ENCODE measurements at places on chromosomes 5 and 9.

DNA sequence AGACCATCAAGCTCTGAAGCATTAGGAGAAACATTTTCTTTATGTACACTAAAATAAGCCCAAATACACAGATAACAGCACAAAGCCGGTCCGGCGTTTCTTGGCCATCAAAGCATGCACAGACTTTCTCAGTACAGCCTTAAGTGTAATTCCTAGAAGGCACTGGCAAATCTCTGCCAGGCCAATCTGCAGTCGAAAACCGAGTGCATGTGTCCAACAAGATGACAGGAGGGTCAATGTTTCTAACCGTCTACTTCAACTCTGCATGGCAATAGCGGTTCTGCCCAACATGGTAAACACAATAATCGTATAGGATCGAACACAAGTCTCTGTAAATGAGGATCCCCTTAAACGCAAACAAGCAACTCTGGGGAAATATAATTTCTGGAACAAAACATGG is 1.1 kb downstream of the ARL15 start:
- DNase-seq = no peak

- no peak for DNase-seq
Measured at GRCh38 chr9:68953771-68954170, 60.1 kb downstream of the PRKACG start.

DNA sequence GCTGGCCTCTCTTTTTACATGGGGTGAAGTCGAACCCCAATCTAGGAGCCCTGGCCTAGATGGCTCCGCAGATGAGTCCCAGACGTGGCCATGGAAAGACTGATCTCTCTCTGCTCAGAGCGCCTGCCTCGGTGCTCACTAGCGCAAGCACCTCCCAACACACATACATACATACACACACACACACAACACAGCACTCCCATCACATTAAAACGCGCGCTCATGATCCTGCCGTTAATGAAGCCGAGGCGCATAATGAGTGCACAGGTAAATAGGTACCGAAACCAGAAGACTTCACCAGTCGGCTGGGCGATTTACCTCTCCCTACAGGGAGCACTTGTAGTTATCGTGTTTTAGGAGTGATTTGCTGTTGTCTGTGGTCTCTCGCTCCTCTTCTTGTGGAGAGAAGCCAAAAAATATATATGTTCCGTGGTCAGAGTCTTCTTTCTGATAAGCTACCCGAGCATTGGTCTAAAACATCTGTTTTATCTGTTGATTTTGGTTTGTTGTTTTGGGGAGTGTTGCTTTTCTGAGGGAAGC is 207.7 kb downstream of the MEF2C start:
- no peak for DNase-seq

GRCh38 chr5:53479590-53480415 is 626 bp upstream of the FST start:
- no peak for DNase-seq

GRCh38 chr9:114097613-114098020 is 1.5 kb downstream of the KIF12 start:
- DNase-seq = no peak

DNA sequence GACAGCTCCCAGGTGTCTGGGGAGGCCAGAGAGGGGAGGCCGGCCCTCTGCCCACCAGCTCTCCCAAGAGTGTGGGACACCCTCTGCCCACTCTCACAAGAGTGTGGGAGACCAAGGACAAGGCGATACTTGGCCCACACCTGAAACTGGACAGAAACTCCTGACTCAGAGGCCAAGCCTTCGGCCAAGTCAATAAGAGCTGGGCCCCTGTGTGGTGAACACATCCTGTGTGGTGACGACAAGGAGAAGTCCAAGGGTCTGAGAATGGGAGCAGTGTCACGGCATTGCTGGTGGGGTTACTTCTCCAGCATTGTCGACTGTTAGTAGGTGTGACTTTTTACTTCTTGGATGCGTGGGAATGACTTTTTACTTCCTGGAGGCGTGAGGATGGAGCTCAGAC is 14.6 kb upstream of the F2RL1 start:
- no peak for DNase-seq

DNA sequence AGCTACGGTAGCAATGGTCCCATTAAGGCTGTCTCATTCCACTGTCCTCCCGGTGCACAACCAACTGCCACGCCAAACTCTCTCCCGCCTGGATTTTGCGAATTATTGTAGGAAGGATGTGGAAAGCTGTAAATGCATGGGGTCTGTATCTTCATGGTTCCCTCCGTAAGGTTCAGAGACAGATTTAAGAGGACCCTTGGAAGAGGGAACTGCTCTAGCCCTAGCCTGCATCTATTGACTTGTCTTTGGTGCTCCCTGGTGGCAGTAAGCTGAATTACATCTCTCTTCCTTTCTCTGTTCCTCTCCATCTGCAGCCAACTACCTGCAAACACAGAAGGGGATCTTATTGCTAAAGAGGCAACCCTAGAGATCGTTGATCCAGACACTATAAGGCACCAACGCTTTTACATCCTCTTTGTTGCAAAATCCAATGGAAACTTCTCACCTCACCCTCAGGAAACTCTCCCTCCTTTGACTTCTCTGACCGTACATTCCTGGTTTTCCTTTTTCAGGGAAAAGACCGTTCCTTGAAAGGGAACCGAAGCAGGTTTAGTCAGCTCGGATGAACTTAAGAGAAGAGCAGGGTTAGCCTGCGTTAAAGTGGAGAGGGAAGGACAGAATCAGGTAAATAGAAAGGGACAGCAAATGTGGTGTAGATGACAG is 11.9 kb downstream of the CAPSL start:
- peak; percentile 32 for DNase-seq

- DNase-seq = no peak
Measured at GRCh38 chr5:5124231-5124630, 15.9 kb upstream of the ADAMTS16 start.

GRCh38 chr5:55711507-55712022 is 559 bp downstream of the SLC38A9 start:
- no peak for DNase-seq

GRCh38 chr5:55700745-55701144 is 11.4 kb downstream of the SLC38A9 start:
- DNase-seq = no peak

- no peak for DNase-seq
Measured at GRCh38 chr5:3996707-3997336, 401.2 kb downstream of the IRX1 start.

DNA sequence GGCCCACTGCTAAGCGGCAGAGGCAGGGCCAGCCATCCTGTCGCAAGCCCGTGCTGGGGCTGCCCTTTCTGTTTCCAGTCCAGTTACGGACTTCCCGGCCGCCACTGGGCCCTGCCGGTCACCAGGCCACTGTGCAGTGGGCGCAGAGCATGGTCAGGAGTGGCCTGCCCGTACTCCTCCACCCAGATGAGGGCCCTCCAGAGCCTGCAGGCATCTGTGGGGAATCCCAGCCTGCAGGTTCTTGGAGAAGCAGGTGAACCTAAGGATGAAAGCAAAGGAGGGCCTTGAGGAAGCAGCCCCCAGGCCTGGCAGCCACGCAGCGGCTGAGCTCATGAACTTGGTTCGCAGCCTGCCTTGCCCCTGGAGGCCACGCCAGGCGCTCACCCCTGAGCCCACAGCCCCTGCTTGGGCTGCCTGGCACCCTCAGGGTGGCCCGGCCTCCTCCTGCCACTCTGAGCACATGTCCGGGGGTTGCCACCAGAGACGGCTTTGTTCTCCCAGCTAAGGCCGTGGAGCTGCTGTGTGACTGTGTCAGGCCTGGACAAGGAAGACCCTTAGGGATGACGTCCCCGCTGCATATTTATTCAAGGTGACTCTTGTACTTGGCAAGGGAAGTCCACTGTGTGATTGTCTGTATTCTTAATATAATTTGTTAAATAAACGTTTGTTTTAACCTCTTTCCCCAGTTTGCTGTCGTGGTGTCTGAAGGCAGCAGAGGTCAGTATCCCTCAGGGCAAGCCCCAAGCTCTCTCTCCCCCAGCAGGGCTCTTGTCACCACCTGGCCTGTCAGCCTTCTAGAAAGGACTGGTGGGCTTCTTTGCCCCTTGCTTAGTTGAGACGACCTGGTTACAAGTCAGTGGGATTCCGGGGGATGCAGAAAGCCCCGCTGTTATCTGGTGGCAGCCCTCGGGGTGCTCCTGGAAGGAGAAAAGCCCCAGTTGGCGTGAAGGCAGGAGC is 107.1 kb upstream of the LMX1B start:
- DNase-seq = no peak

DNA sequence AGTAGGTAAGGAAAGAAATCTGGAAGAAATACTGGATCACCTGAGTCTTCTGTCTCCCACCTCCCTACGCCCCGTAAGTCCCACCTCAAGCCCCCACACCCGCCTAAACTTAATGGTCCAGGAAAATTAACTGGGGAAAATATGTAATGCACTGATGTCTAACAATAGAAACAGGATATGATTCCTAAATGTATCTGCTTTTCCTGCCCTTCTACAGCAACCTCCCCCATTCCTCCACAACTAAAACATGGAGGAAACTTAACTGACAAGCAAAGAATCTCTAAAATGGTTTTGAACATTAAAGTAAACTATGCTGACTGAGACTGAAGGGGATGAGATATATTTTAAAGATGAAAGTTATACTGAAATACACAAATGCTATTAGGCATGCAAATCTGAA is 10.4 kb downstream of the RFX3 start:
- no peak for DNase-seq

GRCh38 chr5:146451411-146451810 is 4.3 kb downstream of the TCERG1 start:
- DNase-seq = no peak

DNA sequence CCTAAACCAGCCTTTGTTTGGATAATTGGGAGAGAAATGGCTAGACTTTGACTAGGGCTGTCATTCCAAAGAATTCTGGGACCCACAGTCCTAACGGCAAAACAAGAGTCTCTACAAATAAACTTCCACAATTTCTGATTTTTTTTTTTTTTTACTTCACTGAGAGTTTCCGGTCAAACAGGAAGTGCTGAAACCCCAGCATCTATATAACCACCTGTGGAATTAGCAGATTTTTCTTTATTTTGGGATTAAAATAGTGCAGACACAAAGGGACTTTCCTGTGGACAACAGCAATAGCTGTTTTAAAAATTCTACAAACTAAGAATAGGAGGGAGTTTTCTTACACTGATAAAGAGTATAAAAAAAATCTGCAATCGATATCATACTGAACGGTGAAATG is 157.4 kb downstream of the ARSB start:
- no peak for DNase-seq

- no peak for DNase-seq
Measured at GRCh38 chr5:159130871-159131270, 31.2 kb upstream of the EBF1 start.

GRCh38 chr5:174342696-174343095 is 297.2 kb downstream of the NSG2 start:
- no peak for DNase-seq

- DNase-seq = no peak
Measured at GRCh38 chr5:125411744-125412560, 665.5 kb upstream of the ZNF608 start.

- DNase-seq = no peak
Measured at GRCh38 chr5:131959136-131959535, 13.7 kb upstream of the MEIKIN start.

GRCh38 chr9:86529496-86530275 is 175.5 kb upstream of the TUT7 start:
- DNase-seq = no peak

GRCh38 chr5:150624334-150625163 is 15.9 kb upstream of the SYNPO start:
- no peak for DNase-seq

DNA sequence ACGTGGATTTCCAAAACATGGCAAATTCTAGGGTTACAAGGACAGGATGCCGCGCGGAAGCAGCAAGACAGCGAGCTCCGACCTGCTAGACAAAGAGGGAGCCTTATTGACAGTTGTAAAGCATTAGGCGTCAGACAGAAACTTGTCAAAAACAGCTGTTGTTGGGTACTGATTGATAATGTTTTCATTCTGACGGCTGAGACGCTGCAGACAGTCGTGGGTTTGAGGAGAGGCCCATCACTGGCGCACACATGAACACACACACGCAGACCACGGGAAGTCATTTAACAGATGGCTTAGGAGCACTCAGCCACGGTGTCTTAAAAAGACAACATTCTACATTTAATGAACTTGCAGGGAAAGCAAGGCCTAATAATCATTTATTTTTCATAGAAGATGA is 324.0 kb downstream of the NDUFS4 start:
- DNase-seq = no peak

DNA sequence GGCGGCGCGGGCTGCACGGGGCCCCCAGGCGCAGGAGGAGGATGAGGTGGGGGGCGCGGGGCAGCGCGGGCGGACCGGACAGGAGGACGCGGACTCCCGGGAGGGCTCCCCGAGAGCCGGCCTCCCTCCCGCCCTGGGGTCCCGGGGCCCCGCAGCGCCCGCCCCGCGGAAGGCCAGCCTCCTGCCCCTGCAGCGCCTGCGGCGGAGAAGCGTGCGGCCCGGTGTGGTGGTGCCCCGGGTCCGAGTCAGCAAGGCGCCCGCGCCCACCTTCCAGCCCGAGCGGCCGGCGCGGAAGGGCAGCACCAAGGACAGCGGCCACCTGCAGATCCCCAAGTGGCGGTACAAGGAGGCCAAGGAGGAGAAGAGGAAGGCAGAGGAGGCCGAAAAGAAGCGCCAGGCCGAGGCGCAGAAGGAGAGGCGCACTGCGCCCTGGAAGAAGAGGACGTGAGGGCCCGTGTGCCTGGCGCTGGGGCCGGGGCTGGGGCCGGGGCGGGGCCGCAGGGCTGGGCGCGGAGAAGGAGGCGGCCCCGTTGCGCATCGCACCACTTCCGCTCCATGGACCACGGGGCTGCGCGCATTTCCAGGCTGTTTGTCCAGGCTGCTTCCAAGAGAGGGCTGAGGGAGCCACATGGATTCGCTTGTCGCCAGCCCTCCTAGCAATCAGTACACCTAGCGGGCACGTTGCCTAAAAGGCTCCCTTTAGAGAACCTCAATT is 86.0 kb downstream of the ANKRD33B start:
- no peak for DNase-seq

- DNase-seq = no peak
Measured at GRCh38 chr9:4742246-4742645, 1.2 kb upstream of the AK3 start.

- DNase-seq = no peak
Measured at GRCh38 chr9:120465685-120466407, 114.1 kb downstream of the CDK5RAP2 start.

DNA sequence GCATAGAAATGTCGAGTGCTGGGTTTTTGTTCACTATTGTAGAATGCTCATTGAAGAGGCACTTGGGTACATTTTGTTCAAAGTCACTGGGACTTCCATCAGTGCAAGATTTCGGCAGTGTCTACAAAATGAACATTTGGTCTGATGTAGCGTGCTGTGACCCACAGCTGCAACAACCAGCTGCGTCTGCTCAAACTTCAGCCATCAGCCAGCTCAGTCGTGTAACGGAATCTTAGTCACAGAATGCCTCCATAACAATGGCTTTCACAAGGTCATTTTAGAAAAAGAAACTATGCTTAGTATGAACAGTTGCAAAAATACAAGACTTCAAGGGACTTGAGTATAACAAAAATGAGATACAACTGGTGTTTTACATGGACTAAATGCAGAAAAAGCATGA is 828.1 kb upstream of the GRAMD2B start:
- no peak for DNase-seq

- no peak for DNase-seq
Measured at GRCh38 chr9:81032030-81032572, 657.2 kb downstream of the TLE1 start.

GRCh38 chr5:106121972-106122605 is 1548.6 kb downstream of the EFNA5 start:
- DNase-seq = no peak

All from stimulated activated CD8-positive, alpha-beta memory T cell treated with anti-CD3 and anti-CD28 coated beads, Interleukin-7, amount 100 ng/mL, for 1 hour (primary cell).